ENCODE measurements at places on chromosomes 2 and 18.

DNA sequence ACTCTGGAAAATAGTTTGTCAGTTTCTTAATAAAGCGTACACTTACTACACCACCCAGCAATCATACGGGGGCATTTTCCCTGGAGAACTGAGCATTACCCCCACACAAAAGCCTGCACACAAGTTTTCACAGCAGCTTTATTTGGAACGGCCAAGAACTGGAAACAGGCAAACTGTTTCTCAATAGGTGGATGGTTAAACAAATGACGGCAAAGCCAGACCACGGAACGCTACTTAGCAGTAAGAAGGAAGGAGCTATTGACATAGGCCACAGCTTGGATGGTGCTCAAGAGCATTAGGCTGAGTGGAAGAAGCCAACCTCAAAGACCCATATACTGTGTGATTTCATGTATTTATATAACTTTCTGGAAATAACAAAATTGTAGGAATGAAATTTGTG lies 9.0 kb downstream of the MALL start:
- no peak for DNase-seq

DNA sequence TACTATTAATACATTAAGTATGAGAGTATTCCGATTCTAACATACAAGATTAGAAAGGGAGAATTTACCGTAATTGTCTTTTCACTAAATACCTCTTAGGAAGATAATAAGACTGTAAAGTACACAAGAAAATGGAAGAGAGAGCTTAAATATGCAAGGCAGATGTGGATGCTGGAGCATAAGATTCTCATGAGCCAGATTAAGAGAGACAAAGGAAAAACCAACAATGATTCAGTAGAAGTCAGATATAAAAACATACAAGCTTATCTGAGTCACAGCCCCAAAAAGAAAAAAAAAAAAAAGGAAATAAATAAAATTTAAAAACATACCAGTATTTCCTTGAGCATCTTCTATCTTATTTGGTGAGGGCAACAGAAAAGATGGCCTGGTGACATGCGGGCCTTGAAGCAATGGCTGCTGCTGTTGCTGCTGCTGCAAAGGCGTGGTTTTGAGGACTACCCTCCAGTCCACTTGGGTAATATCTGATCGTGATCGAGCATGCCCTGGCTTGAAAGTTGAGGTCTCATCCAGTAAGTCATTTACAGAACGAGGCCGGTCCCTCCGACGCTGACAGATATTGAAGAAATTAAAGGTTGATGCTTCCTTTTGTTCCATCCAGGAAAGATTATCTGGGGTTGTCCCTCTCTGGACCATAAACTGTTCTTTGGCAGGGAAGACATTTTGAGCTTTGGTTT lies 24.5 kb downstream of the PLEKHM3 start:
- no peak for DNase-seq

DNA sequence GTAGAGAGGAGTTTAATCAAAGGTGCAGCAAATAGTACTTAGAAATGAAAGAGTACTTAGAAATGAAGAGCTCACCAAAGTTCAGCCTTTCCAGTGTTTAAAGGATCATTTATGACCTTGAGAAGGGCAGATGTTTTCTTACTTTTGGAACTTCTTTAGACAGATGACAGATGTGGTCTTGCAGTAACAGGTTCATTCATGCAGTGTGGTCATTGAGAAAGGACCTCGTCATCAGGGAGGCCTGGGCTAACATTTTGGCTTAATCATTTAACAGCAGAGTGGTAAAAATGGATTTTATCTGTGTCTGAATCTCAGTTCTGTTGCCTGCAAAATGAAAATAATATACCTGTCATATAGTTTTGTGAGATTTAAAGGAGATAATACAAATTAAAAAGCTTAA lies 75.1 kb upstream of the NT5C1B start:
- no peak for DNase-seq

GRCh38 chr2:161085149-161085548 lies 75.1 kb upstream of the TANK start:
- no peak for DNase-seq

DNA sequence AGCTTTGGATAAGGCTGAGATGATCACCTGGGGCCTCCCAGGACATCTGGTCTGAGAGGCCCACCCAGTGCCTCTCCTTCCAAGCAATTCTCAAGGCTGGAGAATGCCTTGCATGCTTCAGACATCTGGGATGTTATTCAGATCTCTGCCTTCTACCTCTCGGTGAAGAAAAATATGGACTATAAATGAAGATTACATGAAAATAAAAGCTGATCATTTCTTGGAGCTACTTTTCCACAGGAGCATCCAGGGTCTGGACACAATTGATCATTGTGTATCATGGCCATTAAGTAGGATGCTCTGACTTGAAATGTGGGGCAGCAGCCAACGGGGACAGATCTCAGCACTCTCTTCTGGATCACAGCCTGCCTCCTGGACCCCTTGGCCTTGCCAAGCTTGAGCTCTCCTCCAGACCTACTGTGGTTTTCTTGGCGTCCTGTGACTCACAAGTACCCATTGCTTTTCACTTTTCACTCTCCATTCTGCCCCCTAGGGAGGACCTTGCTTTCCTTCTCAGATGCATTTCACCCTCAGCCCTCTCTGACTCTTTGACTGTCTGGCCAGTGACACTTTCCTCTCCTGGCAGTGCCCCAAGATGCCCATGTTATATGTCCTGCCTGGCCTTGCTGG lies 203.1 kb downstream of the INSIG2 start:
- DNase-seq, result no peak

GRCh38 chr18:22005191-22005841 lies 164.1 kb upstream of the GATA6 start:
- DNase-seq, result no peak

- DNase-seq, result no peak
Measured at GRCh38 chr2:70087702-70088597, 673 bp downstream of the PCBP1 start.

DNA sequence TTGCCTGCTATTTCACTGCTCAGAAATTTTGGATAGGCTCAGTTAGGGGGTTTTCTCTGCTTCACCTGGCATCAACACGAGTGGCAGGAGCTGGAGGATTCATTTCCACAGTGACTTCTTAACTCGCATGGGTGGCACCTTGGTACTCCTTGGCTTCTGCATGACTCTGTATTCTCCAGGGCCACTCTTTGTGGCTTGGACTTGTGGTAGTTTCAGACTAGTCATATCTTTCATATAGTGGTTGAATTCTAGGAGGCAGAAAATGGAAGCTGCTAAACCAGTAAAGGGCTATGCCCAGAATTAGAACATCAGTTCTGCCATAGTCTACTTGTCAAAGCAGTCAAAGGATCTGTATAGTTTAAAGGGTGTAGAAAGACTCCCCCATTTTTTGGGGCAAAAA lies 6.8 kb downstream of the MAIP1 start:
- DNase-seq, result no peak

- DNase-seq, result no peak
Measured at GRCh38 chr2:67626656-67627055, 229.5 kb downstream of the ETAA1 start.

- no peak for DNase-seq
Measured at GRCh38 chr2:236798491-236798890, 228.9 kb downstream of the ACKR3 start.

- DNase-seq, result no peak
Measured at GRCh38 chr2:227123697-227124096, 40.3 kb downstream of the COL4A4 start.

DNA sequence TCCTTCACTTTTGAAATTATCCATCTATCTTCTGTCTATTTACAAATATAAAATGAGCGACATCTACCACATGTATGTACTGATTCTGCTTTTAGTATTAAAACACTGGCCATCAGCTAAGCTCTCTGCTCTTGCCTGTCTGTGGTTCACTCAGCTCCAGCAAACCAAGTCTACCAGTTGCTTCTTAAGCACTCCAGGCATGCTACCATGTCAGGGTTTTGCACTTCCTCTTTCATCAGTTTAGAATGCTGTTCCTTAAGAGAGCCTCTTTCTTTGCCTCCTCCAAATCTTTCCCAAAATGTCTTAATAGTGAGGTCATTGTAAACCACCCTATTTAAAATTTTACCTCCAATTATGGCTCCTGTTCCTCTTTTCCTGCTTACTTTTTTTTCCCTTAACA lies 59.5 kb downstream of the SCN3A start:
- DNase-seq, result no peak

DNA sequence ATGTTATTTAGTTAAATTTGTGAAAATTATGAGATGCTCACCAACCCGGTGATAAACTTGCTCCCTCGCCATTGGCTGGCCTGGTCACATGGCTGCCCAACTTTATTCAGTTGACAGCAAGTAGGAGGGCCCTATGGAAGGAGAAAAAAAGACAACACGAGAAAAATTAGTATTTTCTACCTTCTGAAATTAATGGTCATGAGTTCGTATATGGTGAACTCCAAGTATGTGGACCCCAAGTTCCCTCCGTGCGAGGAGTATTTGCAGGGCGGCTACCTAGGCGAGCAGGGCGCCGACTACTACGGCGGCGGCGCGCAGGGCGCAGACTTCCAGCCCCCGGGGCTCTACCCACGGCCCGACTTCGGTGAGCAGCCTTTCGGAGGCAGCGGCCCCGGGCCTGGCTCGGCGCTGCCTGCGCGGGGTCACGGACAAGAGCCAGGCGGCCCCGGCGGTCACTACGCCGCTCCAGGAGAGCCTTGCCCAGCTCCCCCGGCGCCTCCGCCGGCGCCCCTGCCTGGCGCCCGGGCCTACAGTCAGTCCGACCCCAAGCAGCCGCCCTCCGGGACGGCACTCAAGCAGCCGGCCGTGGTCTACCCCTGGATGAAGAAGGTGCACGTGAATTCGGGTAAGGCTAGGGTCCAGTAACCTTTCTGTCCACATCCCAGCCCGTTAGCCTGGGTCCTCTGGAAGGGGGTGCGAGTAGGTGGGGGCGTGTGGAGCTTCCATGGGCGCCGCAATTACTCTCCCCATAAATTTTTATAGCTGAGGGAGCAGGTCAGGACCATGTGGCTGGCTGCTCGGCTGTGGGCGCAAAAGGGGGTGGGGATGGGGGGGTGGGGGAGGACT lies at the start of gene HOXD4:
Gene HOXD4 (plus strand): TSS at position 109 of the 846 bp plus-strand sequence. CDS start 84 bp downstream, at position 193.
- DNase-seq, result no peak

DNA sequence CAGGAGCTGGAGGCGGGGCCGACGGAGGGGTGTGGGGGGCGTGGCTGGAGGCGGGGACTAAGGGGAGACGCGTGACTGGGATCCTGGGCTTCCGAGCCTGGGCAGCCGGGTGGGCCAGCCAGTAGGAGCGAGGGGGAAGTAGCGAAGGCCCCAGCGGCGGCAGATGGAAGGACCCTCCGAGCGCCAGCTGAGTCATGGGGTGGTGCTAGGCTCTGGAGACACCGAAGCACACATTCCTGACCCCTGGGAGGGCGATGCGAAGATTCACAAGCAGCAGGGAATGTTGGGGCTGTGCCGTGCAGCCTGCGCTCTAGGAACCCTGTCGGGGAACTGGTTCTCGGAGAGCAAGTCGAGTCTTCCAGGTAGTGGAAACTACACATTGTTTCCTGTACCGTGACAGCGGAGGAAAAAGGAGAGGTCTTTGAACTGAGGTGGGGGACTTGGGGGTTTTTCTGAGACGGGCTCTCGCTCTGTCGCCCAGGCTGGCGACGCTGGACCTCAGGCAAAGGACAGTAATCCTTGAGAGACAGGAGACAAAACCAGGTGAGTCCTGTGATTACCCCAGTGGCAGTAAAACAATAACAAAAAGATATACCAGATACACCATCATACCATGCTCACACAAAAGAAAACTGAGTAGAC lies 650 bp upstream of the AFG3L2 start:
- DNase-seq, result no peak

DNA sequence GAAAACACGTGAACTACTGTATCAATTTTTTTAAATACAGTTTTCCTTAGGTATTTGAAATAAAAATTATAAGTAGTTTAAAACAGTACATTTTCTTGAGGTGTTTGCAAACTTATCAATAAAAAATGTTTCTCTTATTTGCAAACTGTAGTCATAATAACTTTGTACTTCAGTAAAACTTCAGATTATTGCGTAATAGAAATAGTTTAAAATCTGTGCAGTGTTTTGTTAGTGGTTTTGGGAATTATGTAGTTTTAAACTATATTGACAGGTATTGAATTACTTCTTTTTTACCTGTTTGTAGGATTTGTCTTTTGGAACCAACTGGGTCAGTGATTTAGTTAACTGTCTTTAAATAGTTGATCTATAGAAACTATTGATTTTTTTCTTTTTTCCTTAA lies 7.3 kb downstream of the NAPG start:
- DNase-seq, result no peak

DNA sequence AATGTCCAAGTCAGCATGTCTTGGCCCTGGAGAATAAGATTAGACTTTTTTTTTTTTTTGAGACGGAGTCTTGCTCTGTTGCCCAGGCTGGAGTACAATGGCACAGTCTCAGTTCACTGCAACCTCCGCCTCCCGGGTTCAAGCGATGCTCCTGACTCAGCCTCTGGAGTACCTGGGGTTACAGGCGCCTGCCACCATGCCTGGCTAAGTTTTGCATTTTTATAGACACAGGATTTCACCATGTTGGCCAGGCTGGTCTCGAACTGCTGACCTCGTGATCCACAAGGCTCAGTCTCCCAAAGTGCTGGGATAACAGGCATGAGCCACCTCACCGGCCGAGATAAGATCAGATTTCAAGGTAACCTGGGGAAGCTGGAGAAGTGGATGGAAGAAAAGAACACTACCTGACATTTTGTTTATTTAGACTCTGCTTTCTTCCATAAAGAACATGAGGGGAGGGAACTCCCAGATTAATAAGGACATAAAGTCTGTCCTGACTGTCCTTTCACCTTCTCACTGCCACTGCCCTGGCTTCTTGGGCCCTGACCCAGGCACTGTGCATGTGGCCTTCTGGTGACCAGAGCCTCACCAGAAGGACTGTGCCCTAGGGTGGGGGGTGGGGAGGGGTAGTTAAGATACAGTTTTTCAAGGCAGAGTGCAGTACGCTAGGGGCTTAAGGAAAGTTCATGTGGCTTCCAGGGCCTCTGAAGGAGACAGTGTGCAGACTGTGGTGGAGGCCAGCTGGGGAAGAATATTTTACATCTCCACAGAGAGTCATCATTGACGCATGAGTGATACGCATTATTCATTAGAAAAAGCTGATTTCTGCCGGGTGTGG lies 4.8 kb upstream of the IMPA2 start:
- DNase-seq, result no peak

DNA sequence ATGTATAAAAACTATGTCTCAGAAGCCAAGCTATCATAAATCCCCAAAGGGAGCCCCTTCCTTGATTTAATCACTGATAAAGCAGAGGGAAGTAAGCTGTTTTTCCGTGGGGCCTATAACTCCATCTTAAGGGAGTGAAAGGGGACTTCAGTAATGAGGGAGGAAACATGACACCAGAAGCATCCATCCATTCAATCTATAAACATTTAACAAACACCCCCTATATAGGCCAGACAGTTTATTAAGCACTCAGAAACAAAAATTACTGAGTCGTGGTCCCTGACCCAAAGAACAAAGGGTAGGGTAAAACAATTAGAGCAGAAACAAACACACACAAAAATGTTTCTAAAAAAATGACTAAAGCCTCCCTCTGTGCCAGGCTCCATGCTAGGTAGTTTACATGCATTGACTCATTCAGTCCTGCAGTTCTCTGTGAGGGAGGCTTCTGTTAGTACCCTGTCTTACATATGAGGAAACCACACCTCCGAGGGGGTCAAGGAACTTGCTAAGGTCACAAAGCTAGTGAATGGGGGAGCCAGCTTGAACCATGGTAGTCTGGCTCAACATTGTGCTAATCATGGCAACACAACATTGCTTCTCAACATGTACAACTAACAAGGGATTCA lies 472.1 kb downstream of the CDH2 start:
- no peak for DNase-seq
